H9 (cell line): ENCODE measurements at places on chromosomes 5 and 9. TPM values are rescaled to one million over a fixed set of nuclear protein-coding genes. Genes with fewer than 3 reads are reported as not detected.

The GNA14 gene
- total RNA-seq, result 0.37 and 0.48 TPM in 2 replicates

The ARHGEF39 gene
- total RNA-seq, result 21.6 and 24.4 TPM in 2 replicates

- no peaks in the 10 kb centered on the region for H3K27me3 ChIP-seq
- peaks cover 4% of the 10 kb centered on the region; the same call in 1 of the 2 replicates for H3K4me1 ChIP-seq
- no peak for DNase-seq
- no peak overlapping the region for H3K4me3 ChIP-seq
- no peak overlapping the region for H3K27ac ChIP-seq
These were observed 166.7 kb downstream of the SAXO1 start for GRCh38 chr9:18866121-18866831.

DNA sequence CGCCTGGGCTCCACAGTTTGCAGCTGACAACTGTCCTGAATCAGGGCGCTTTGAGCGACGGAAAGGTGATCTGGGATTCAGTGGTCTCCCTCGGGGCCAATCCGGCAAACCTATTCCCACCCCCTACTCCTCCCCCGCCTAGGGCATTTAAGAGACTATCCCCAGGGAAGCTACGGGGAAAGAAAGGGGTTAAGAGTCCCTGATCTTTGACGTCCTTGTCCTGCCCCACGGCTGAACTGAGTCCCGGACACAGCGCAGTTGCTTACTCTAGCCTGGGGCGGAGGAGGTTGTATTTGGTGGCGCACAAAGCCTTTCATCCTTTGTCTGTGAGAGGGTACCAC, 3.4 kb downstream of the RORB start:
- H3K27ac ChIP-seq, result no peak overlapping the region
- peak; percentile 55 for DNase-seq
- H3K4me1 ChIP-seq, result no peaks in the 10 kb centered on the region
- H3K36me3 ChIP-seq, result no peaks in the 10 kb centered on the region
- H3K27me3 ChIP-seq, result peaks cover 18% of the 10 kb centered on the region; the same call in 1 of the 2 replicates
